PC-3 (cell line): ENCODE measurements at places on chromosomes 5 and 9.
A peak's percentile ranks its signal among the peaks of the same experiment; 100 is the strongest.

DNA sequence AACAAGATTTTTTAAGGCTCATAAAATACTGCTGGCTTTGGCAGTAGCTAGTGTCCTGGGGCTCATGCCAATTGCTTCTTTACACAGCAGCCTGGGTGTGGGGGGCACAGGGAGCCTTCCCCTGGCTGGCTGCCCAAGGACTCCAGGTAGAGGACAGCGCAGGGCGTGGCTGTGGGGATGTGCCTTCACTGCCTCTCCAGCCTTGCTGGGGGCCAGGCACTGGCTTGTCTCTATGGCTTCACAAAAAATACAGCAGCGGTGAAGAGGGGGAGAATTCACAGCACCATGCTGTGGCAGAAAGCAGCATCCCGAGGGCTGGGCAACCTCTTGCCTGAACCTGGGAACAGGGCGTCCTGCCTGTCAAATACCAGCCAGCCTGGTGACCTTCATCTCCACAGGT, 57.4 kb downstream of the DAP start:
- DNase-seq: peak; percentile 99

DNA sequence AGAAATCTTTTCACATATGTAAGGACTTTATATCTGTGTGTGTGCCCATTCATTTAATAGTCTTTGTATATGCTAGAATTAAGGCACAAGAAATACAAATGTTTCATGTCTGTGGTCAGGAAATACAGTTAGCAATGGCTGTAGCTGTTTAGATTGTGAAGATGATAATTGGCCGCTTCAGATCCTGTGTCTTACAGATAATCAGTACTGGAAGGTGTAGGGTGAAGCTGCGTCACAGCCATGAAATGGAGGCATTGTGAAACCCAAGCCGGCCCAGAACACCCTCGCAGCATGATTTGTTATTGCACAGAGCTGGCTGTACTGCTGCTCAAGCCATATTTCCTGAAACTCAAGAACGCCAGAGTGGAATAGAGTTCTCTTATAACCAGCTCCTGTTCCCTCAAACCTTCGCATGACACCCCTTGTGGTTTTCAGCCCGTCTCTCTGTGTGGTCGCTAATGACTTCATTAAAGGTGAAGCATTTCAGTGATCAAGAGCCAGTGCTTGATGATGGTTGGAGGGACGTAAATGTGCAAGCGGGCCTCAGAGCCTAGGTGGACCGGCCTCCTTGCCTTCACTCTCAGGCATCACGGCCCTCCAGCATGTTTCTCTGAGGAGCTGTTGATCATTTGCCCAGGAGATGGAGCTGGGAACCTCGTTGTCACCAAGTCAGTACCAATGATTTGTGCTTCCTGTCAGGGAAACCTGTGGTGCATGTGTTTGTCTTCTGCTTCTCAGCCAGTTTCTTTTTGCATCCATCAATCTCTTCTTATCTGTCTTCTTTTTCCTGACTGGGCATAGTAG, 80.1 kb downstream of the F2RL2 start:
- DNase-seq: no peak

DNA sequence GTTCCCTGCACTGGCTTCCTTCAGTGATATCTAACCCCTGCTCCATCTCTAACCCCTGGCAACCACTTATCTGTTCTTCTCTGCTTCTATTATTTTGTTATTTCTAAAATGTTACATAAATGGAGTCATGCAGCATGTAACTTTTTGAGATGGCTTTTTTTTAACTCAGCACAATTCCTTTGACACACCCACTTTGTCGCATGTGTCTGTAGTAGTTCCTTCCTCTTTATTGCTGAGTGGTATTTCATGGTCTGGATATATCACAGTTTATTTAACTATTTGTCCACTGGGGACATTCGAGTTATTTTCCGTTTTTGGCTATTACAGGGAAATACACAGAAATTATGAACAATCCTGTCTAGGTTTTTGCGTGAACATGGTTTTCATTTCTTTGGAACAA, 200.2 kb downstream of the TRIO start:
- DNase-seq: no peak

- DNase-seq: no peak
Measured at GRCh38 chr5:75262271-75262670, 25.6 kb upstream of the ANKRD31 start.

- DNase-seq: no peak
Measured at GRCh38 chr9:135506327-135507103, 6.0 kb downstream of the MRPS2 start.

DNA sequence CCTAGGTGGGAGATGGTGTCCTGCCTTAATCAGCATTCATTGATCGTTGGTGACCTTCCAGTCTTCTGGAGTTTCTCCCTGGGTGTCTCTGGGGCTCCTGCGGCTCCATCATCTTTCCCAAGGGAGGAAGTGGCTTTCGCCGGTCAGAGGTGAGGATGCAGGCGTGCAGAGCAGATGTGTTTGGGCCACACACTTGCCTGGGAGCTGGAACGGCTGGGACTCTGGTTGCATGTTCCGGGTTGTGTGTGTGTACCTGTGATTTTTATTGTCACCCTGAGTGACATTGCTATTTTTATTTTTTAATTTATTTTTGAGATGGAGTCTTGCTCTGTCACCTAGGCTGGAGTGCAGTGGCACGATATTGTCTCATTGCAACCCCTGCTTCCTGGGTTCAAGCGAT, 9.6 kb downstream of the HMCN2 start:
- DNase-seq: no peak
